ENCODE measurements at places on chromosomes 5 and 9.

- no peak for DNase-seq
Measured at GRCh38 chr5:132435886-132436285, 54.7 kb downstream of the IRF1 start.

- no peak for DNase-seq
Measured at GRCh38 chr9:88193766-88194165, 55.5 kb upstream of the SPATA31C2 start.

DNA sequence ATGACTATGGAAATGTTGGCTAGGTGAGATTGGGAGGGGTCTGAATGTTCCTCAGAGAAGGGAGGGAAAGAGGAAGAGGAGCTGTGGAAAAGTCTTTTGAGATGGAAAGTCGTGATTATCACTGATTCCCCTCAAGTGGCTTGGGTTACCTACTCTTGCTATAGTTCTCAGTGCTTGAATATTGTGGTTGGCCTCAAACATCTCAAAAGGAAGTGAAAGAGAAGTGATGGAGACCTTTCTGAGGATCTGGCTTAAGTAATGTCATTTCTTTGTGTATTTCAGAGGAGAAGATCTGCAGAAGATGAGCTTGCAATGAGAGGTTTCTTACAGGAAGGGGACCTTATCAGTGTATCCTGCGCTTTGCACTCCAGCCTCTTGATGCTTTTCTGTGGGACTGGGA is 5.5 kb downstream of the EXOSC2 start:
- no peak for DNase-seq

GRCh38 chr5:91049112-91049511 is 334.0 kb downstream of the ARRDC3 start:
- no peak for DNase-seq

DNA sequence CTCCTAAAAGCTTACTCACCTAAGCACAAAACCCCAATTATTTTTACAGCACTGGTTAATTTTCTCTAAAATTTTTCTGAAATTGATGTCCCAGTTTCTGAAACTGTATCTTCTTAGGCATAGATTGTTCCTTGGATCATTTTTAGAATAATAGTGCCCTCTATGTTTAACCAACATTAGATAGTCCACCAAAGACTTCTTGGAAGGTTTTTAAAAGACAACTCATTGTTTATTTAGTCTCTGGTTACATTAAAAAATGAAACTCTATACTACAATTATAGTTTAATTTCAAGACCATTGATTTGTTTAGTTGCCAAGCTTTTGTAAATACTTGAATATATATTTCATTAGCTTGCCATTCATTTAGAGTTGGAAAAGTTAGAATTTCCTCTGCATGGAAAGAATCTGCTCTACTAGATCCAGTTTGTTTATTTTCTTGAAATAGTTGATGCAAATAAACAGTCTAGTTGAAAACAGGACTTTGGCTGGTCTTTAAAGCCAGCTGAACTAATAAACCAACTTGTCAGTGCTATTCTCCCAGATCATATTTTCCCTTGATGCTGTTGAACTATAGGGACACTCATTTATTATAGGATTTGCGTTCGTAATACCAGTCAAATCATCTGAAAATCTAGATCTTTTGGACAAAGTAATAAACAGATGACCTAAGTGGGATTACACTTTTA is 990.5 kb downstream of the TLE1 start:
- no peak for DNase-seq

DNA sequence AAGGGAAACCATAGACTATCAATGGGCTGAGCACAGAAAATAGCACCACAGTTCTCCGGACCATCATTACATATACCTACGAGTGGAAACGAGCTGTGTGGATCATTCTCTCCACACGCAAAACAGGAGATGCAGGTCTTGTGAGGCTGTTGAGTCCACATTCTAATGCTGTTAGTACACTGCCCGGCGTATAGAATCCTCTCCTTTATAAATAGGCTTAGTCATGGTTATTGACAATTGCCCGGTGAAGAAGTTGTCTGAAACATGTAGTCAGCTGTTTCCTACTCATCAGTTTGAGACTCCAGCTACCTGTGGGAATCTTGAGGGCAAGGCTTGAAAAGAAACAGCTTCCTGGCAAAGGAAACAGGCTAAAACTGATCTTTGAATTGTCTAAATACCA is 602.0 kb upstream of the EDIL3 start:
- no peak for DNase-seq

DNA sequence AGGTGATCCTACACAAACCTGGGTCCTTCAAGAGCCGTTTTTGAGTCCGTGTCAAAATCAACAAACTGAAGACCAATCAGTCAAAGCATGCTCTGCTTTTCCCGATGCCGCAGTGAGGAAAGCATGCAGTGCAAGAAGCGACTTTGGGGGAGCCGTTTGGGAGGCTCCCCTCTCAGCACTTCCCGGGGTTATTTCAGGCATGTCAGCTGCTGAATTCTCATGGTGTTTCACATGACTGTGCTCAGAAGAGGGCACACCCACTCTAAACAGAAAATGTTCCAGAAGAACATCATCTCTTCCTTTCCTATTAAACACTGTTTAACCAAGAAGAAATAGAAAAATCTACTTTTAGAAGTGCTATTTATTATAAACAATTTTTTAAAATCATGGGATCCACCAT is 125.5 kb downstream of the EPB41L4A start:
- no peak for DNase-seq

- no peak for DNase-seq
Measured at GRCh38 chr9:98457726-98458370, 202.4 kb upstream of the TBC1D2 start.

- DNase-seq, result no peak
Measured at GRCh38 chr5:68802430-68802829, 291.4 kb upstream of the SLC30A5 start.

GRCh38 chr5:123382252-123382651 is 41.0 kb downstream of the CEP120 start:
- DNase-seq, result no peak

GRCh38 chr5:83095957-83096539 is 18.7 kb downstream of the XRCC4 start:
- DNase-seq, result no peak

GRCh38 chr5:15614679-15615078 is 114.7 kb downstream of the FBXL7 start:
- no peak for DNase-seq

DNA sequence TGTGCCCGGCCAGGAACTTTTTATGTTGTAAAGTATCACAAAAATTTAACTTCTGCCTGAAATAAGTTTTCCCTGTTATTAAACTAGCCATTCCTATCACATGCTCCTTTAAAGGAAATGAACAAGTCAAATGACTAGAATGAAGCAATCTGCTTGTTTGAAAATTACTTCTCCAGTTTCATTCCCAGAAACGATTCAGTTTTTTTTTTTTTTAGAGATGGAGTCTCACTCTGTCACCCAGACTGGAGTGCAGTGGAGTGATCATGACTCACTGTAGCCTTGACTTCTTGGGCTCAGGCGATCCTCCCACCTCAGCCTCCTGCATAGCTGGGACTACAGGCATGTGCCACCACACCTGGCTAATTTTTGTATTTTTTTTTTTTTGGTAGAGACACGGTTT is 13.3 kb upstream of the GNG10 start:
- no peak for DNase-seq

GRCh38 chr9:12923468-12924009 is 148.7 kb downstream of the LURAP1L start:
- no peak for DNase-seq

DNA sequence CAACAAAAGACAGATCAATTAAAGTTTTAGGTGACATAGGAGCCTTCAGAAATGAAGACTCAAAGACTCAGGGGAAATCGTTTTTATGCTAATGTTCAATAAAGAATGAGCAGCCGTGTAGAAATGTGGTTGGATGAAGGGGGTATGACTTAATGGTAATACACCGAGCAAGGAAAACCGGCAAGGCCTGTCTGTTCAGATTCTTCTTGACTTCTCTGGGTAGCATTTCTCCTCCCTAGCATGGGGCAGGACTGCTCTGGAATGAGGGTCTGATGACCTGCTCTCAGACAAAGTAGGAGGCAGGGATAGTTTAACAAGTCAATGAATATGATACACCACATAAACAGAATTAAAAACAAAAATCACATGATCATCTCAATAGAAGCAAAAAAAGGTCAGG is 487.4 kb downstream of the ZNF608 start:
- DNase-seq, result no peak
